ENCODE measurements at places on chromosomes 2 and 18. TPM values are rescaled to one million over a fixed set of nuclear protein-coding genes. Genes with fewer than 3 reads are reported as not detected.

- DNase-seq, result no peak
These were observed 3.4 kb upstream of the YIPF4 start for GRCh38 chr2:32274289-32274688.

GRCh38 chr2:131394147-131394931 is 30.4 kb upstream of the RAB6D start:
- peak; percentile 59 for DNase-seq

GRCh38 chr2:10591207-10591606 is 98.6 kb downstream of the NOL10 start:
- DNase-seq, result no peak

DNA sequence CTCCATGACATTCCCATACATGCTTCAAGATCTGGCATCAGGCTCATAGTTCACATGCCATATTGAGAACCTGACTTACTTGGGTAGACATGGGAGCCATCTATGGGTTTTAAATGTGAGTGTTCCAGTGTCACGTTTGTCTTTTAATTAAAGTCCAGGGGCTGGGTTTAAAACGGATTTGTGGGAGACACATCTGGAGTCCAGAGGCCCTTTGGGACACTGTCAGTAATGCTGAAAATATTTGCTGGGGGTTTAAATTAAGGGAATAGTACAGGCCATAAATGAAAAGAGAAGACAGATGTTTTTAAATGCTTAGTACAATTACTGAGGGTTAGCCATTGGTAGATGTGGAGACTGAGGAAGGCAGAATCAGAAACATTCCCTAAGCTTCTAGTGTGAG is 478.0 kb downstream of the PID1 start:
- DNase-seq, result no peak

DNA sequence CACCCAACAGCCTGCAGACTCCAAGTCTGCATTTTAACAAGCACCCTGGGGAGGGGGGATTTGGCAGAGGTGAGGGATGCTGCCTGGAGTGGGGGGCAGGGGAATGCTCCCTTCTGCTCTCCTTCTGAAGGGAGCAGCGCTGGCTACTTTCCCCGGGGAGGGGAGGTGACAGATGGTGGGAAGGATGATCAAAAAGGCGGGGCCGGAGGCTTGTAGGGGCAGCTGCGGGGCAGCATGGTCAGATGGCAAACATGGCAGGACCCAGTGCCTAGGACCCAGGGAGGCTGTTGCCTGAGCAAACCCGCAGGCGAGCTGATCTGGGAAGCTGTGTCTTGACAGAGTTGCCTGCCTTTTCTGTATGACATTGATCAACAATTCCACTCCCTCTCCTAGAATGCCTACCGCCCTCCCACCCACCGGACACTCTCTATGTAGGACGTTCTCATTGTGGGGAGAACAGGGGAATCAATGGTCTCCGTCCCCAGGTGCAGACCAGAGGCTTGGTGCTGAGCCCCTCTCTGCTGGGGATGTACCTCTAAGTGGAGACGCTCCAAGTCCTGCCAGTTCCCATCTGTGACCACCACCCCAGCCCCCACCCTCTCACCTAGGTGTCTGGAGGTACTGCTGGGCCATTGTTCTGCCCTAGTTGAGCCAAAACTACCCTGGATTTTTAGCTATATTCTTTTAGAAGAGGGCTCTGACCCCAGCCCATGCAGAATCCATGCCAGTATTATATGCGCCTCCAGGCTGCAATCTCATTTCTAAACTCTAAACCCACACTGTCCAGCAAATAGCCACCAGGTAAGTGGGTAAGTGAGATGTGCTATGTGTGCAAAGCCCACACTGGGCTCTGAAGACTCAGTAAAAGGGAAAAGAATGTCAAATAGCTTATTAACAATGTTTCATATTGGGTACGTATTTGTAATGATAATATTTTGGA is 89.7 kb upstream of the SEC11C start:
- DNase-seq, result peak; percentile 78

DNA sequence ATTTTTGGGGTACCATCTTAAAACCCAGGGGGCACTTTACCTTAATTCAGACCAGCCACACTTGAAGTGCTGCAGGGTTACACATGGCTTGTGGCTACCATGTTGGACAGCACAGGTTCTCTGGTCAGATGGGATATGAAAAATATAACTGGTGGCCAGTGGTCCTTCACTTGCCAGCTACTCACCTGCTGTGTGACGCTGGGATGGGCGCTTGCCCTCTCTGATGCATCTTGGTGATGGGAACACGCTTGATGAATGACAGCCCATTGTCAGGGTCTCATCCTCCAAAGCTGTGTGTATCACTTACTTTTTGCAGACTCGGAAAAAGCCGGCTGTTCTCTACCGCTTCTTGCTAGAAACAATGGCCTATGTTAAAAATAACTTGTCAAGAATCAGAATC is 22.5 kb downstream of the HJURP start:
- DNase-seq, result no peak

DNA sequence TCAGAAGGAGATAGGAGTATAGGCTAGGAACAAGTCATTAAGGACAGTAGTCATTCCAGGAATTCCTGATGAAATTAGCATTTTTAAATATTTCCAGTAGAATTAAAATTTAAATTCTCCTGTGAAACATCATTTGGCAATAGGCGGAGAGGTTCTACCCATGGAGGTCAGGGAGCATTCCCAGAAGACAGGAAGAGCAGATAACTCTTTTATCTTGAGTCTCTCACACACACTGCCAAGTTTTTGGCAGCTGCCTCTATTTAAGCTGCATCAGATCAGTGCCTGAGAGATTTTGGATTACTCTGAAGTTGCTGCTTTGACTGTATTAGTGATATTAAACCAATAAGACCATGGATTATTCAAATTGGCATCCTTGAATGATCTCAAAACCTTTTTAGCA is 714.7 kb downstream of the EPHA4 start:
- DNase-seq, result no peak

GRCh38 chr2:235498541-235498940 is 4.7 kb downstream of the AGAP1 start:
- DNase-seq, result peak; percentile 60

- DNase-seq, result no peak
These were observed 1.2 kb downstream of the PPP1CB start for GRCh38 chr2:28752631-28753376.

DNA sequence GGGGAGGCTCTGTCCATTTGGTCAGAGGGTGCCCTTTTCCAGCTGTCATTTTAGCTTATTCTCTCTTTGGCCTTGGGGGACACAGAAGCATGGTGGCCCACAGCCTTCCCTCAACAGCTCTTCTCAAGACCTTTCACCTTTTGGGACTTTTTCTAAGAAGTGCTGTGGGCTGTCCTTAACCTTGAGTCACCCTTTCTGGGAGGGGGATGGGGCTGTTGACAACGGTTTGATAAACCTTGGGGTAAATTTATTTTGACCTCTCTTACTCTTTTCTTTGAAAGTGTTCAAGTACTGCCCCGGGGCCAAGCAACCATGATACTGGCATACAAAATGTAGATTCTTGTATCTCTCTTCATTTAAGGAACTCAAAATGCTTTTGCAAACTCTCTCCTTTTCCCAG is 13.7 kb downstream of the IGFBP5 start:
- DNase-seq, result no peak

GRCh38 chr2:24632172-24632571 is 141.1 kb downstream of the NCOA1 start:
- DNase-seq, result no peak

DNA sequence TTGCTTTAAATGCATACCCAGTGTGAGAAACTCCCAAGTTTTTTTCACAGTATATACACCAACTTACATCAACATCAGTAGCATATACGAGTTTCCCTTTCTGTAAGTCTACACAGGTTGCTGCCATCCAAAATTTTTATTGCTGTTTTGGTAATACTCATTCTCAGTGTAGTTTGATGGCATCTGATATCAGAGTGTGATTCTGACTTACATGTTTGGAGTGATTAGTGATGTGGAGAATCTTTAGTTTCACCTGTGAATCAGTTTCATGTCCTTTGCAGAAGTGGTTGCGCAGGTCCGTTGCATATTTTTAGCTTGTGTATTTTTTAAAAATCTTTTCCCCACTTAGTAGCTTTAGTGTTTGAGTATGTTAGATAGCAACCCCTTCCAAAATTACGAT is 50.1 kb downstream of the CCDC74A start:
- DNase-seq, result no peak

- DNase-seq, result no peak
These were observed 17.7 kb downstream of the EIF4E2 start for GRCh38 chr2:232568161-232568560.

DNA sequence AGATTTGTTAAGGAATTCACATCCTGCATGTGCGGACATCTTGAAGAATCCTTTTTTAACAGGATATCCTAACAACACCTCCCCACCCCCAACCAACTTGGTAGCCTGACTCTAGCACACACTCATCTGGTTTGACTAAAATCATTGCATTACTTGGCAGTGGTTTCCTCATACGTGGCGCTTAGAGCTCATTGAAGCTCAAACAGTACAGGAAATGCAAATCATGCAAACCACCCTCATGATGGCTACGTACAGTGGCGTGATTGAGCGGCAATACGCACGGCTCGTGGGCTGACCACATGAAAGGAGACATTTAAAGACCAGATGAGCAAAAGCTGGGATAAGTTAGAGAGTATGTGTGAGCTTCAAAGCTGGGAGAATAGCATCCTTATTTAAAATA is 336.2 kb downstream of the ZEB2 start:
- no peak for DNase-seq

DNA sequence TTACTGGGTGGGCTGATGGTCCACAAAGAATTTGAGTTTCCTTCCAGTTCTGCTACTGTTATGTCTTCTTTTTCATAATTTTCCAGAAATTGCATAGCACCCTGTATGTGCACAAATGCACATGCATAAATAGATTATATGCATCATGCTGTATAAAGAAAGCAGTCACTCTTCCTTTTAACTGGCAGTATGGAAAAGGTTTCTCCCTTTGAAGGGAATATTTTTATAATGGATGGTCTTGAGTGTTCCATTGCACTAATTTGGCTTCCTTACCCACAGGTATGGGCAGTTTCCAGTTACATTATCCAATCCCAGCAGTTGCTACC is 154.4 kb downstream of the NAPG start:
- DNase-seq, result no peak

GRCh38 chr2:234164493-234165413 is 114.3 kb downstream of the SPP2 start:
- no peak for DNase-seq

DNA sequence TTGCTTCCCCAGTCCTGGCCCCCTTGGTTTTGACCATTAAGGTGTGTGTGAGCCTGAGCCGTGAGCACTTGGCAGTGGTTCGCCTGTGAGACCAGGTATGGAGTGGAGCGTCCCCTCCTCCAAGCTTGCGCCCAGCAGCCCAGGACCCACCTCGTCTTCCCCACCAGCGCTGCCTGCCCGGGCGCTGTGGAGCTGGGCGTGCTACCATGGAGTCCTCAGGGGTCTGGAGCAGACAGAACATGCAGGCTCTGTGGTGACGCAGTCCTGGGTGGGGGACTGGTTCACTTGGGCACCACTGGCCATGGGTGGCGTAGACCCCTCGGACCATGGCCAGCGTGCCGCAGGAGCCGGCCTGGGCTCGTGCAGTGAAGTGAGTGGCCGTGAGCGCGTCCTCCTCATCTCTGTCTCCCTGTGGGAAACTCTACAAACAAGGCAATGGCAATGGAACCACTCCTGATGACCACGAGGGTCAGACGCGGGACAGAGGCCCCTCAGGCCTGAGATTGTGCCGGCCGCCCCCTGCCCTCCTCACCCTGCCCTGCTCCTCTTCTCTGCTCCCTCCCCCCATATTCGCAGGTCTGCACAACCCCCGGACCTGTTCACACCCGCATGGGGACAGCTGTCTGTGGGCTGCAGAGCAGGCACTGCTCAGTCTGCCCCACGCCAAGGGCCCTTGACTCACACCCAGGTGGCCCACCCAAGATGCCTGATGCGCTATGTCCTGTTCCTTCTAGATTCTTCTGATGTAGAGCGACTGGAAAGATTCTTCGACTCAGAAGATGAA is 15.0 kb downstream of the DTYMK start:
- DNase-seq, result no peak

DNA sequence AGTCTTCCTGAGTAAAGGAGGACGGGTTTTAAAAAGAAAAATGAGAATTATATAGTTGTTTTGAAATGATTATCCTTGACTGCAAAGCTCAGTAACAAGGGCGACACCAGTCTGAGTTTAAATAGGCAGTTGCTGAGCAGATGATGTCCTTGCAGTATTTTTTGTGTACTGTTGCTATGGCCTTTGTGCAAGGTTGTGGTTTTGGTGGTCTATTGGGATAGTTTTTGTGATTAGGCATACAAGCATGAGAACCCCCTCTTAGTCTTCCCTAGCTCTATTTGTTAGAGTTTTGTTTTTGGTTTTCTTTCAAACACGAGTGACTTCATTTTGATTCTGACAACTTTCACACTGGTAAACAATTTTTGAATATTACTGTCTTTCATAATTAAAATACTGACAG is 64.1 kb downstream of the TAF4B start:
- no peak for DNase-seq

- DNase-seq, result no peak
These were observed 6.4 kb downstream of the TMEM182 start for GRCh38 chr2:102768253-102768652.

DNA sequence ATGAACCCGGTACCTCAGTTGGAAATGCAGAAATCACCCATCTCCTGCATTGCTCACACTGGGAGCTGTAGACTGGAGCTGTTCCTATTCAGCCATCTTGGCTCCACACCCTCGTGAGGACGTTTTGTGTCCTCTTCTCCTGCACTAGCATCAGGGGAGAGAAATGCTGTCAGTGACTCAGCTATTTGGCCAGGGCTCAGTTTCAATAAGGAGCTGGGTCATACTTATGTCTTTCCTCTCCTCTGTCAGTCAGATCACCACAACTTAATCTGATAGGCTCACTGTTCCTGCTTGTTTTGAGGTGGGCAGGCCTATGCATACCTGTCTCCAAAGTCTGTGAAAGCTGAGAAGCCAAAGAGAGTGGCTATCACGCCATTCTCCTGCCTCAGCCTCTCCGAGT is 921.2 kb downstream of the DCC start:
- no peak for DNase-seq

DNA sequence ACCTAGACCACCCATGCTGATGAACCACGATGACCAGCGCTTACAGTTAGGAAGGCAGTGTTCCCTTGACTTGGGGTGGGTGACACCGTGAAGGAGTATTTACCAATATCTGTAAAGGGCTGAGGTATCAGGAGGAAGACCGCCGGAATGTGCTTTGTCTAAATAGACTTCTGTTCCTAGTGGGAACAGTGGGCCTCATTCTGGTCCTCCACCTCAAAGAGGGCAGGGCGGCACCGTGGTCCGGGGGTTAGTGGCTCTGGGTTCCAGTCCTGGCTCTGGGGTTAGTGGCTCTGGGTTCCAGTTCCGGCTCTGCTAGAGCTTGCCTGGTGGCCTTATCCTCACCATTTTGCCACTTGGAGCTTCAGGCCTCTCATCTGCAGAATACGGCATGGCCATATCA is 91.6 kb upstream of the SMAD2 start:
- DNase-seq, result no peak

CIDEA gene
- total RNA-seq, result not detected

MTLN gene
- 16.8 TPM for total RNA-seq

AQP4 gene
- not detected for total RNA-seq

GCKR gene
- 0.61 TPM for total RNA-seq

REG1B gene
- total RNA-seq, result not detected

FASTKD2 gene
- total RNA-seq, result 24.7 TPM

FOXI3 gene
- total RNA-seq, result 0.34 TPM

NAGK gene
- 188 TPM for total RNA-seq

UGT1A10 gene
- total RNA-seq, result not detected

UNC80 gene
- total RNA-seq, result 9.0 TPM

ACADL gene
- total RNA-seq, result not detected

IL37 gene
- total RNA-seq, result not detected

ABCG5 gene
- not detected for total RNA-seq

C2orf66 gene
- total RNA-seq, result 0.34 TPM

All from glutamatergic neuron (in vitro differentiated cells).